Activated CD4-positive, alpha-beta T cell treated with anti-CD3 and anti-CD28 coated beads, Interleukin-2, amount 10 ng/mL, durations not matched to agents 7 days and 5 days (primary cell): ENCODE measurements at places on chromosomes 2 and 18. TPM values are rescaled to one million over a fixed set of nuclear protein-coding genes. Genes with fewer than 3 reads are reported as not detected.

- H3K27ac ChIP-seq = no peak overlapping the region
- H3K27me3 ChIP-seq = peaks cover 14% of the 10 kb centered on the region
- H3K4me3 ChIP-seq = no peak overlapping the region
- H3K4me1 ChIP-seq = peaks cover 21% of the 10 kb centered on the region
- DNase-seq = no peak
These were observed 43.3 kb upstream of the LDLRAD4 start for GRCh38 chr18:13175266-13175665.

GRCh38 chr18:45962866-45963265 is 4.3 kb downstream of the EPG5 start:
- no peak overlapping the region for H3K4me3 ChIP-seq
- peaks cover 24% of the 10 kb centered on the region for H3K36me3 ChIP-seq
- H3K27me3 ChIP-seq = no peaks in the 10 kb centered on the region

- no peaks in the 10 kb centered on the region for H3K4me1 ChIP-seq
- H3K27ac ChIP-seq = no peak overlapping the region
- peaks cover 22% of the 10 kb centered on the region for H3K27me3 ChIP-seq
- no peak for DNase-seq
- no peak overlapping the region for H3K4me3 ChIP-seq
These were observed 363 bp downstream of the GREB1 start for GRCh38 chr2:11534071-11534745.

DNA sequence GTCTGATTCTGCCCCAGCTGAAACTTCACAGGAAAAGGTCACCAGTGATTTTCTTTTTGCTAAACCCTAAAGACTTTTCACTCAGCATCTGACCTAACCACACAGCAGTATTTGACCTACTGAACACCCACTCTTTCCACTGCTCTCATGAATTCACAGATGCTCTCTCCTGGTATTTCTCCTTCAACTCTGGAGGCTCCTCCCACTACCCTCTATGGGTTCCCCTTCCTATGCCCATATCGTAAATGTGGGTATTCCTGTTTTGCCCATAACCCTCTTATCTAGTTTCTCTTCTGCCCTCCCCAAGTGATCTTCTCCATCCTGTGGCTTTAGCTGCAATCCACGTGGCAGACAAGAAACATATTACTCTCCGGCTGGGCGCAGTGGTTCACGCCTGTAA is 7.6 kb downstream of the PLEKHM3 start:
- H3K4me1 ChIP-seq = peaks cover 21% of the 10 kb centered on the region
- H3K36me3 ChIP-seq = peaks cover 4% of the 10 kb centered on the region
- no peak overlapping the region for H3K4me3 ChIP-seq
- H3K27ac ChIP-seq = no peak overlapping the region
- DNase-seq = no peak

Gene MSGN1
- total RNA-seq = not detected

Gene IL36G
- total RNA-seq = not detected

DNA sequence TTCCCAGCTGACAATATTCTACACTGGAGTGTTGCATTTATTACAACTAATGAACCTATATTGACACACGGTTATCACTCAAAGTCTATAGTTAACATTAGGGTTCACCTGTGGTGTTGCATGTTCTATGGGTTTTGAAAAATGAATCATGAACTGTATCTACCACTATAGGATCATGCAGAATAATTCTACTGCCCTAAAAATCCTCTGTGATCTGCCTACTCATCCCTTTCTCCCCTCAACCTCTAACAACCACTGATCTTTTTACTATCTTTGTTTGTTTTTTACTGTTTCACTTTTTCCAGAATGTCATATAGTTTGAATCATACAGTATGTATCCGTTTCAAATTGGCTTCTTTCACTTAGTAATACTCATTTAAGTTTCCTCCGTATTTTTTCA is 47.6 kb upstream of the TCF7L1 start:
- H3K36me3 ChIP-seq = no peaks in the 10 kb centered on the region
- peaks cover 16% of the 10 kb centered on the region for H3K27me3 ChIP-seq
- no peak overlapping the region for H3K4me3 ChIP-seq
- H3K4me1 ChIP-seq = no peaks in the 10 kb centered on the region
- H3K27ac ChIP-seq = no peak overlapping the region
- DNase-seq = no peak

Gene NOL4
- not detected for total RNA-seq

- H3K36me3 ChIP-seq = no peaks in the 10 kb centered on the region
- no peak overlapping the region for H3K4me3 ChIP-seq
- H3K27ac ChIP-seq = no peak overlapping the region
- no peaks in the 10 kb centered on the region for H3K4me1 ChIP-seq
These were observed 159.5 kb downstream of the TNS1 start for GRCh38 chr2:217843324-217843723.

Gene UGT1A3
- total RNA-seq = not detected

- no peak for DNase-seq
- H3K27me3 ChIP-seq = no peaks in the 10 kb centered on the region
- no peak overlapping the region for H3K4me3 ChIP-seq
- no peaks in the 10 kb centered on the region for H3K4me1 ChIP-seq
- H3K27ac ChIP-seq = no peak overlapping the region
- no peaks in the 10 kb centered on the region for H3K36me3 ChIP-seq
These were observed 95.5 kb upstream of the ATP8B1 start for GRCh38 chr18:57898506-57899124.

Gene KIF5C
- total RNA-seq = 6.0 TPM

Gene KIAA2012
- not detected for total RNA-seq

Gene FSIP2
- total RNA-seq = 0.17 TPM

DNA sequence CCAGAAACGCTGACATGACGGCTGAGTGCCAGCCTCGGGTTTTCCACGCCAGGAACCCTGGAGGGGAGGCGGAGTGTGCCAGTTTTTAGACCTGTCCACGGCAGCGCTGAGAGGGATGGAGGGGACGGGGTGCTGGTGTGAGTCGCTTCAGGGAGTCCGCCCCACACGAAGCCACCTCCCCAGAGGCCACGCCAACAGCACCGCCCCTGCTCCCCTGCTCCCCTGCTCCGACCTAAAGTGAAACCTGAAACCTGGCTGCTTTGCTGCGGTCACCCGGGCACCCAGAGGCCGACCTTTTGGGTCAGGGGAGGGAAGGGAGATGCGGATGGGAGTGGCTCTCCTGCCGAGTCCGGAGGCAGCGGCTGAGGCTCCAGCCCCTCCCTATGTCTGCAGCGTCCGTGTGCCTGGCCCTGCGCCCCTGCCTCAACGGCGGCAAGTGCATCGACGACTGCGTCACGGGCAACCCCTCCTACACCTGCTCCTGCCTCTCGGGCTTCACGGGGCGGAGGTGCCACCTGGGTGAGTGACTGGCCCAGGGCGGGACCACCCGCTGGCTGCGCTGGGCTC is 38.1 kb downstream of the SNED1 start:
- H3K4me1 ChIP-seq = peaks cover 30% of the 10 kb centered on the region
- H3K27me3 ChIP-seq = no peaks in the 10 kb centered on the region
- peak overlapping the region; percentile 83 for H3K27ac ChIP-seq
- H3K4me3 ChIP-seq = peak overlapping the region; percentile 64
- DNase-seq = peak; percentile 79

DNA sequence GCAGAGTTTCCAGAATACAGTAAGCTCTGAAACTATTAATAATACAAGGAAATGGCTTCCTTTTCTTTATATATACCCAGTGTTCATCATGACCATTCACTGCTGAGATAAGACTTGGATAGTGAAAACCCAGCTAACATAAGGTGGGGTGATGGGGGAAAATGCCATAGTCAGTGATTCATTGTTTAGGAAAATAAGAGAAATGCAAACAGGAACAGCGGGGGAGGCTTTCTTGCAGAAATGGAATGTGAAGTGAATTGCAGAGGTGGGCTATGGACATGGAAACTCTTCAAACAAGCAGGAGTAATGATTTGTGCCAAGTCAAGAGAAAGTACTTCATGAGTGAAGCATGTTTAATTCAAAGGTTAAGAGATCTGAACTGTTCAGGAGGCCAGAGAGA is 519.4 kb downstream of the TDRD15 start:
- H3K4me1 ChIP-seq = no peaks in the 10 kb centered on the region
- no peaks in the 10 kb centered on the region for H3K27me3 ChIP-seq
- H3K4me3 ChIP-seq = no peak overlapping the region
- no peaks in the 10 kb centered on the region for H3K36me3 ChIP-seq
- no peak for DNase-seq

- H3K4me1 ChIP-seq = no peaks in the 10 kb centered on the region
- H3K4me3 ChIP-seq = no peak overlapping the region
- no peaks in the 10 kb centered on the region for H3K36me3 ChIP-seq
These were observed 19.4 kb downstream of the COL4A3 start for GRCh38 chr2:227183657-227184367.

Gene DOCK10
- total RNA-seq = 281 TPM

Gene ACVR2A
- 10.8 TPM for total RNA-seq

Gene MAP3K19
- not detected for total RNA-seq
